H9 (cell line): ENCODE measurements at places on chromosomes 3 and 15. TPM values are rescaled to one million over a fixed set of nuclear protein-coding genes. Genes with fewer than 3 reads are reported as not detected.

GRCh38 chr15:85157344-85157743 is 175.7 kb downstream of the PDE8A start:
- no peak overlapping the region for H3K27ac ChIP-seq
- no peak for DNase-seq
- H3K4me3 ChIP-seq = no peak overlapping the region

DNA sequence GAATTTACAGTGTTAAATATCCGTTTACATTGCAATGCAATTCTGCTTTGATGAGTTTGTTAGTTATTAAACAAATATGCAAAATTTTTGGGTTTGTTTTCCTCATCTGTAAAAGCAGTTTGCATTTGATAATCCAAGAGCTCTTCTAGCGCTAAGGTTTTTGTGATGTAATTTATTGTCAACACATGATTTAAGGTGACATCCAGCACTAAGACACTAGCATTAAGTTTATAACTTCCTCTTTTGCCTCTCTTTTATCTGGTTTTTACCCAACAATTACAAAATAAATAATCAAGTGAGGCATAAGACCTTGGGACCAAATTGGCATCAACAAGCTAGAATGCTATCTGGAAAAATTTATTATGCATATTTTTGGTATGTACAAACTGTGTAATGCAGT is 969 bp upstream of the DNAJC19 start:
- H3K4me1 ChIP-seq = no peaks in the 10 kb centered on the region
- H3K27me3 ChIP-seq = no peaks in the 10 kb centered on the region
- peak overlapping the region; percentile 90 for H3K4me3 ChIP-seq
- H3K27ac ChIP-seq = no peak overlapping the region
- no peak for DNase-seq

DNA sequence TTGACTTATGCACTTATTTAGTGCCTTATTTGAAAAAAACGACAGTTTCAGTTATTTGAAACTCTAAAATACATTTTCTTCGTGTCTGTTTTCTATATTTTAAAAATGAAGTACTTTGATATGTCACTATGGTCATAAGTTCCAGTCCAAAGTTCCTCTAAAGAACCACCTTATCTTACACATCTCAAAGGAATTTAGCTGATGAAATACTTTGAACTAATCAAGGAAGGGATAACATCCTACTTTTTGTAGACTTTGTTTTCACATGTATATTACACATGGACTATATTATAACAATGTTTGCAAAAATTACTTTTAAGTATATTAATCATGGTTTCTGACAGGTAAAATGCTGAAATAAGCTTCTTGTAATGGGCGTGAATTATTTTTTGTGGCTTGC is 265.8 kb upstream of the ZNF717 start:
- peaks cover 10% of the 10 kb centered on the region for H3K36me3 ChIP-seq
- peaks cover 4% of the 10 kb centered on the region; the same call in 1 of the 2 replicates for H3K4me1 ChIP-seq
- H3K27me3 ChIP-seq = no peaks in the 10 kb centered on the region
- H3K4me3 ChIP-seq = no peak overlapping the region
- H3K27ac ChIP-seq = no peak overlapping the region
- DNase-seq = no peak

DNA sequence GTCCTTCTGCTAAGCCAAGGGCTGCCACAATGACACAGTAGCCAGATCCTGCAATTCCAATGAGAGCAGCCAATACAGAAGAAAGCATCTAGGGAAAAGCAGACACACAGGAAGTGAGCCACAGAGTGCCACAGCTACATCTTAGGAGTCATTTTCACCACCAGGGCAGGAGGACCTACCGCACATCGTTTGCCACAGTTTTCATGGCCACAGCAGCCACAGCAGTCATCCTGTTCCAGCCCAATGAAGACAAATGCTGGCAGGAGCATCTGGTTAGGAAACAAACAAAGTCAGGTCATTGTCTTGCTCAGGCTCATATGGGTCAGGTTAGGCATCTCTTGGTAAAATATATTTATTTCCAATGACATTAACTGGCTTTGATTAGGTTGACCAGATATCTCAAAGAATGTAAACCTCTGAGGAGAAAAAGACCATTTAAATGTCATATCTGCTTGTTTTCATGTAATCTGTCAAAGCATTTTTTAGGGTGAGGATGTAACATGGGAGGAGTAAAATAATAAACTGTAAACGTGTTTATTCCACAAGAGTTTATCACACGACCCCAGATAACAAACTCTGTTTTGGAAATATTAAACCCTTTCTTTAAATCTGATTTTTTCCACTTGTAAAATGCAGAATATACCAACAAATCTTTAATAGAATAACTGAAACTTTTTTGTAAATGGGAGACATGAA is 1.8 kb downstream of the TM4SF1 start:
- peaks cover 7% of the 10 kb centered on the region; the same call in 2 of the 3 replicates for H3K36me3 ChIP-seq
- DNase-seq = no peak
- no peaks in the 10 kb centered on the region for H3K27me3 ChIP-seq
- no peak overlapping the region for H3K4me3 ChIP-seq
- no peak overlapping the region for H3K27ac ChIP-seq
- H3K4me1 ChIP-seq = no peaks in the 10 kb centered on the region; the same call in 1 of the 2 replicates

DNA sequence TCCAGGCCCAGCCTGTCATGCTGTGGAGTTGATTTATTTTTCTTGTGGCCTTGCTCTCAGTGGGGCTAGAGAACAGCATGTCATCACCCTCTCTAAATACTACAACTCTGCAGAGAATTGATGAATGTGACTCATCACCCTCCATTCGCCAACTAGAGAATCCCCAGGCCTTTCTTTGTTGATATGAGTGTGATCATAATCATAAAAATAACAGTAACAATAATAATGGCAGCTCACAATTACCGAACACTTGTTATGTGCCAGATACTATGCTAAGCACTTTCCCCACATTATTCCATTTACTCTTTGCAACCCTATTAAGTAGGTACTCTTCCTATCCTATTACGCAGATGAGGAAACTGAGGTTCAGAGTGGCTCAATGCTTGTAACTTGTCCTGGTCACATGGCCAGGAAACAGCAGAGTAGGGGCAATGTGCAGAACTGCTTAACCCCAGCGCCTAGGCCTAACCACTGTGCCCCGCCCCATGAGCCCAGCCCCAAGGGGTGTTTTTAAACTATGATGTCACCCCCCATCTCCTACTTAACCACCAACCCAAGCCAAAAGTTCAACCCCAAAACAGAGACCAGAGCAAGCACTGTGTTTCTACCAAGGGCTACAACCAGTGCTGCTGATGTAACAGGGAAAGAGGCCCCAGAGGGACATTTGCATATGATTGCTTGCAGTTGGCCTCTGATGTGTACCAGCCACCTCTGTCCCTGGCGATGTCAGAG is 104.5 kb downstream of the ADCY5 start:
- no peaks in the 10 kb centered on the region for H3K27me3 ChIP-seq
- no peak overlapping the region for H3K27ac ChIP-seq
- H3K4me1 ChIP-seq = no peaks in the 10 kb centered on the region; the same call in 1 of the 2 replicates
- no peaks in the 10 kb centered on the region for H3K36me3 ChIP-seq
- H3K4me3 ChIP-seq = no peak overlapping the region
- DNase-seq = peak; percentile 53

DNA sequence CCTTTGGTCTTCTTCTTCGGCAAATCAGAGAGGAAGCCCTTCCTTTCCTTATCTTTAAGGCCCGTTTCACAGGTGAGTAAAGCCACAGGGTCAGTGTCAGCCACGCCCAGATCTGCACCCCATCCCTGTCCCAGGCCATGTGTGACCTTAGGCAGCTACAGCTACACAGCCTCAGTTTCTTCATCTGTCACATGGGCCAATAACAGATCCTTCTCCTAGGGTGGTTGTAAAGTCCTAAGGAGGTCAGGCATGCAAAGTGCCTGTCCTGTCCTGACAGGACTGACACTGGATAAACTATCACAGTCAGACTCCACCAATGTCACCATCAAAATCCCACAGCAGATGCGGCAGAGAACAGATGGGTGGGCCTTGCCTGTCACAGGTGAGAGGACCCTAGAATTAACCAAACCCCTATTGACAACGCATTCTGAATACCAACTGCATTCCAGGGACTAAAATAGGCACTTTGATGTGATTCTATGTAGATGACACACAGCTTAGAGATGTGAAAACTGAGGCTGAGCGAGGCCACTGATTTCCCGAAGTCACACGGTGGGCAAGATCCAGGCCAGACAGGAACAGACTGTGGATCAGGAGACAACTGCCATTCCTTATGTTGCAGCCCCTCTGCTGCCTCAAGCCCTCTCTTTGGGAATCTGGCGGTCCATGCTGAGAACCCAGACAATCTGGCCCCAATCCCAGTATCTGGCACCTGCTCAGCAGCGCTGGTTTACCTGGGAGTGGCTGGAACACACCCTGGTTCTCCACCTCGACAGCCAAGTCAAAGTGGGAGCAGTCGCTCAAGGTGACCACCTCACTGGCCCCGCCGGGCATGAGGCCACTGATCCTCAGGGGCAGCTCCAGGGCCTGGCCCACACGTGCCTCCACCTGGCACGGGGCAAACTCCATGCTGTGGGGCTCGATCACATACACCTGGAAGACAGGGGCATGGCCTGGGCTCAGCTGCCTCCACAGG is 48.7 kb downstream of the NUP210 start:
- no peak for DNase-seq
- H3K36me3 ChIP-seq = peaks cover 28% of the 10 kb centered on the region
- H3K27me3 ChIP-seq = no peaks in the 10 kb centered on the region
- H3K4me3 ChIP-seq = no peak overlapping the region
- no peak overlapping the region for H3K27ac ChIP-seq
- H3K4me1 ChIP-seq = no peaks in the 10 kb centered on the region; the same call in 1 of the 2 replicates

Gene GOLGA8J
- total RNA-seq = not detected in 2 replicates

- no peak overlapping the region for H3K27ac ChIP-seq
- H3K4me3 ChIP-seq = no peak overlapping the region
- no peaks in the 10 kb centered on the region for H3K27me3 ChIP-seq
- peaks cover 25% of the 10 kb centered on the region for H3K36me3 ChIP-seq
These were observed 14.4 kb upstream of the XXYLT1 start for GRCh38 chr3:195285372-195285771.

GRCh38 chr15:82314769-82315518 is 34.3 kb downstream of the GOLGA6L10 start:
- no peak overlapping the region for H3K27ac ChIP-seq
- no peaks in the 10 kb centered on the region for H3K4me1 ChIP-seq
- DNase-seq = no peak

Gene TMEM207
- not detected in 2 replicates for total RNA-seq

Gene PCOLCE2
- total RNA-seq = 6.8 and 9.2 TPM in 2 replicates

- H3K36me3 ChIP-seq = peaks cover 5% of the 10 kb centered on the region
- no peaks in the 10 kb centered on the region for H3K4me1 ChIP-seq
- no peaks in the 10 kb centered on the region for H3K27me3 ChIP-seq
- H3K4me3 ChIP-seq = no peak overlapping the region
These were observed 110.7 kb downstream of the LRRC49 start for GRCh38 chr15:71003319-71003718.

DNA sequence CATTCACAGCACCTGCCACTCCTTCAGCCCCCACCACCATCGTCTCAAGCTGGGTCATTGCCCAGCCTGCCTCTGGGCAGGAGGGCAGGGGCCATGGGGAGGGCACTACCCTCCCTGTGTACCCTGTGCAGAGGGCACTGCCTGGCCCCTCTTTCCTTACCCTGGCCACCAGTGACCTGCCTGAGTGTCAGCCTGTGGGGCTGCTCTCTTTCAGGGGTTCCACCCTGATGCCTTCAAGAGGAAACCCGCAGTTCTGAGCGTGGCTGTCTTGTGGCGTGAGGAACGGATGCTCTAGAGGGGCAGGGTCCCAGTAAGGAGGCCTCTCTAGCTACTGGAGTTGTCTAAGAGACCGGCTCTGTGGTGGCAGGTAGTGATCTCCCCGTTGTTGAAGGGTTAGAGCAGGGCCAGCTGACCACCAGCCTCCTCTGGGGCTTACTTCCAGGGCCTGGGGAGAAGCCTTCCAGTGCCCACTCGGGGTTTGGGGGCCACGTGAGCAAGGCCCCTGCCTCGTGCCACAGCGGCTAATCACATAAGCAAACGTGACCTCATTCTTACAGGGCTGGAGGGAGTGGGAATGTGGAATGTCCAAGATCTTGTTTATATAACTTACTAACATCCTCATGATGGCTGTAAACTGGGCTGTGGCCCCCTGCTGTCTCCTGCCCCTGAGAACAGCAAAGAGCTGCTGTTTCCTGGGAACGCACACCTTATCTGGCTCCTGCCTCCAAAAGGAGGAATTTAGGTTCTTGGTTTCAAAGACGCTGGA is 31.4 kb upstream of the SEC13 start:
- H3K36me3 ChIP-seq = no peaks in the 10 kb centered on the region
- no peak overlapping the region for H3K4me3 ChIP-seq
- H3K4me1 ChIP-seq = no peaks in the 10 kb centered on the region; the same call in 1 of the 2 replicates
- no peak for DNase-seq
- H3K27ac ChIP-seq = no peak overlapping the region
- no peaks in the 10 kb centered on the region for H3K27me3 ChIP-seq
